Calu3 (cell line): ENCODE measurements at places on chromosomes 3 and 15.

GRCh38 chr3:54791501-54792156 is 136.2 kb downstream of the LRTM1 start:
- DNase-seq = no peak

- DNase-seq = no peak
Observed at GRCh38 chr3:194105292-194105691, 30.7 kb upstream of the HES1 start.

DNA sequence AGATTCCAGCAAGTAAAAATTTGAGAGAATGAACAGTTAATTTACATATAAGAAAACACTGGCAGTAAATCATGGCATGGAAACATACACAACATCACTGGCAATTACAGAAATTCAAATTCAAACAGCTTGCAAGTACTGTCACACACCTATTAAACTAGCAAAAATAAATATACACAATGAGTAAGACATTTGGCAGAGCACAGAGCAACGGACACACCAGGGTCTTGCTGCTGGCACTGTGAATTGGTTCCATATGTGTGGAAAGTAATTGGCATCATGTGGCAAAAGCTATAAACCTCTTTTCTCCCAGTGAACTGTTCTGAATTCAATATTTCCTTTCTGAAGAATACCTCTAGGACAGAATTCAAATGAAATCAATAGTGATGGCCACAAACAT is 78.3 kb downstream of the LRRK1 start:
- no peak for DNase-seq

DNA sequence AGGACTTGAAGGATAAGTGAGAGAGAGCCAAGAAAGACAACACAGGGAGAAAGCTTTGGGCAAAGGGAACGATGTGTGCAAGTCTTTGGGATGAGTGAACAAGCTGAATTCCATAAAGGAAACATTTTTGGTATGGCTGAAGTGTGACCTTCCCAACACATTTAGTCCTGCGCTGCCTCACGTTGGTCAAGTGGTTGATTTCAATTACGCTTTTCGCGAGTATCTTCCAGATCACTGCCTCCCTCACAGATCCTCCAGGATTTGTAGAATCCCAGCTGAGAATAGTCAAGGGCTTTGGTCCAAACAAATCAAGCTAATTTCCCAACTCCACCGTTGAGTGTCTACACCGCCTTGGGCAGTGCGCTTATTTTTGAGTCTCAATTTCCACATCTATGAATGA is 338.4 kb upstream of the ADAMTS9 start:
- DNase-seq = no peak

GRCh38 chr15:31306426-31307269 is 20.0 kb upstream of the KLF13 start:
- no peak for DNase-seq

- no peak for DNase-seq
Observed at GRCh38 chr15:88028024-88028423, 228.5 kb downstream of the NTRK3 start.

DNA sequence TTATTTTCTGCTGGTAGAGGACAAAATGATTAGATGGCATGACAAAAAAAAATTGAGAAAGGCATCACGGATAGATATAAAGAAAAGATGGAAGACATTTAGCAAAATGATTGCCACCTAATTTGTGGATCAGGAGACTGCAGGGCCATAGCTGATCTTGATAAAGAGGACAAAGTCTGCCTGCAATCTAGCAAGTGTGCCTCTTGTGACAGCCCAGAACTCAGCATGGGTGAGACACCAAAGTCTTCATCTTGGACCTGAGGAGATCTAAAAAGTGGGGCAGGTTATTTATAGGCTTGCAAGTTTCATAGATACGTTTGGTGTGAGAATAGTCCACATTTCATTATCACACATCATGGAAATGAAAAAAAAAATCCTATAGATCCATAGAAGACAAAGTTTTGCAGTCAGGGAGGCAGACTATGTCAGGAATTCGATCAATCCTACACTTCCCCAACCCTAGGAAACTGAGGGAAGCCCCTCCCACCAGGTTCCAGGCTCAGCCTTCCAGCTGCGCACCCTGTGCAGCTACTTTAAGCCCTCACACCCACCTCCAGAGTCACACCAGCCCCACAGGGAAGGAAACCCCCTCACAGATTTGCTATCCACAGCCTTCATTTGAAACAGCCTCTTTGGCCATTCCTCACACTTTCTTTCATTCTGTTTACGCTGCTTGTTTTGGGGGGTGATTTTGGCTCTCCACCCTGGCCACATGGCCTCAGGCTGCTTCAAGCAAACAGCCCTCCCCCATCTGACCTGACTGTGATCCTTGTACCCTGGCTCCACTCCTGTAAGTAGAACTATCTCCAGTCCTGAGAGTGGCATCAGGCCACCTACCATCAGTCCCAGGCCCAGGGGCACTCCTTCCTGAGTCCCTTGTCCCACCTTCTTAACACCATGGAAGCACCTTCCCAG is 28.1 kb upstream of the KLHL6 start:
- no peak for DNase-seq

DNA sequence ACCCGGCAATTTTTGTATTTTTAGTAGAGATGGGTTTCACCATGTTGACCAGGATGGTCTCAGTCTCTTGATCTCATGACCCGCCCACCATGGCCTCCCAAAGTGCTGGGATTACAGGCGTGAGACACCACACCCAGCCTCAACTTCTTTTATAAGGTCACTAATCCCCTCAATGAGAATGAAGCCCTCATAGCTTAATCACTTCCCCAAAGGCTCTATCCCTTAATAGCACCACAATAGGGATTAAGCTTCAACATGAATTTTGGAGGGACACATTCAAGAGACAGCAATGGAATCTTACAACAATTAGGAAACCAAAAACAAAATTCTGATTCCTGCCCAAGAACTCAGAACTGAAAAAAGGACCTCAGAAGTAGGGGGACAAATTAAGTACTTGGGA is 126.8 kb downstream of the ATP1B3 start:
- DNase-seq = no peak

DNA sequence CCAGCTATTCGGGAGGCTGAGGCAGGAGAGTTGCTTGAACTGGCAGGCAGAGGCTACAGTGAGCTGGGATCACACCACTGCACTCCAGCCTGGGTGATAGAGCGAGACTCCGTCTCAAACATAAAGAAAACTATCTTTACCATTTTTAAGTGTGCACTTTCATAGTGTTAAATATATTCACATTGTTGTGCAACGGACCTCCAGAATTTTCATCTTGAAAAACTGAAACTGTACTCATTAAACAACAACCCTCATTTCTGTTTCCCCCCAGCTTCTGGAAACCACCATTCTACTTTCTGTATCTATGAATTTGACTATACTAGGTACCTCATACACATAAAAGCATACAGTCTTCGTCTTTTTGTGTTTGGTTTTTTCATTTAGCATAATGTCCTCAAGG is 375.1 kb downstream of the SHQ1 start:
- no peak for DNase-seq

DNA sequence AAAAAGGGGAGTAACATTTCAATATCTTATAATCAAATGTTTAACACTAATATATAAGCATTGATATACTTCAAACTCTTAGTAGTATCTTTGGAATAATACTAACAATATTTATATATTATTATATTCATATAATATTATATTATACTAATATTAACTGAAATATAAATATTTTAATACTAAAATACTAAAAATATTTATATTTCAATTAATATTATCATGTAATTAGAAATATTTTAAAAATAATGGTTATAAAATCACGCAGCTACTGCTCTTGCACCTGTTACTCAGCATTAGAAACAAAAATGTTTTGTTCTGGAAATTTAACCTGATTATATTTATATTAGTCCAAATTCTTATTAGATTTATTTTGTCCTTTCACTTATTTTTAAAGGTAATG is 12.6 kb upstream of the ATP8B4 start:
- DNase-seq = no peak

DNA sequence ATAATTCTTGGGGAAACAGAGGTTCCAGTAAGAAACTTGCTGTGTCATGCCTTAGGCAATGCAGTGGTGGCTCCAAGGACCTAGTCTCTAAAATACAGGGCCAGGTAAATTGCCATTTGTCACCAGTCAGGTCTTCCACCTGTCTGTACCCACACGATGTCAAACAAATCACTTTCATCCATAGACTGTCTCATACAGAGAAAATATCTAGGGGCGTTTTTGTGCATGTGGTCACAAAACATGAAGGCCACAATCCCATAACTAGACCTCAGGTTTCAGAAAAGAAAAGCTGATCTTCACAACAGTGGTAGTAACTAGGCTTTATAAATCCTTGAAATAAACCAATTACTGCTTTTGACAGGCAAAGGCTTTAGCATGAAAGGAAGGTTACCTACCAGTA is 92.3 kb downstream of the SLC9A9 start:
- DNase-seq = no peak

DNA sequence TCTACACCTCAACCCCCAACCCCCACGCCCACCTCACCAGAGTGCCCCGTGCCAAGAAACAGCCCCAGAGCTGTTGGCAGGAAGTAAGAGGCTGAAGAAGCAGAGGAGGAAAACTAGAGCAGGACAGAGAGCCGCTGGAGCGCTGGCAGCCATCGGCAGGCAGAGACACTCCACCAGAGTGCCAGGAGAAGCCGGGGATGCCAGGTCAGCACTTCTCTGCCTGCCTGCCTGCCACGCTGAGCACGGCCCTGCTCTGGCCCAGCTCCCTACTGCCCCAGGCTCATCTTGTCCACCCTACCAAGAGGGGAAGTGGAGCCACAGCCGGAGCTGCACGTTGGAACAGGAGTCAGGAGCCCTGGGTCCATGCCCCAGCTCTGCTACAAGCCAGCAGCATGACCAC is 29.7 kb downstream of the CACNA2D2 start:
- DNase-seq = no peak

GRCh38 chr3:73602170-73602569 is 22.6 kb downstream of the PDZRN3 start:
- no peak for DNase-seq

DNA sequence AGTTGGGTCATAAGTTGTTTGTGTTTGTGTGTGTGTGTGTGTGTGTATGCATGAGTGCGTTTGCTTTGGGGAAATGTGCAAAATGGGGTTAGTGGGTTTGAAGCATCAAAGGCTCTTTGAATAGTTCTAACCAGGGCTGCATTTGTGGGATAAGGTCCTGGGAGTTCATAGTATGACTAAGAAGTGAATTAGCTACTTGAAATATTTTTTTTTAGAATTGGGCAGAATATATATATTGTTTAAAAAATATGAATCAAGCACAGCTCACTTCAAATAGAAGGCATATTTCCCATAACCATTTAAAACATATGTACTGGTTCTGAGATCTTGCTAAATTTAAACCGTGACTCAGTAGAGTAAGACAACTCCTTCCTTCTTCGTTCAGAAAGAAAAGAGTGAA is 43.1 kb downstream of the IGF2BP2 start:
- DNase-seq = no peak

GRCh38 chr3:195266428-195266827 is 4.5 kb downstream of the XXYLT1 start:
- DNase-seq = no peak

DNA sequence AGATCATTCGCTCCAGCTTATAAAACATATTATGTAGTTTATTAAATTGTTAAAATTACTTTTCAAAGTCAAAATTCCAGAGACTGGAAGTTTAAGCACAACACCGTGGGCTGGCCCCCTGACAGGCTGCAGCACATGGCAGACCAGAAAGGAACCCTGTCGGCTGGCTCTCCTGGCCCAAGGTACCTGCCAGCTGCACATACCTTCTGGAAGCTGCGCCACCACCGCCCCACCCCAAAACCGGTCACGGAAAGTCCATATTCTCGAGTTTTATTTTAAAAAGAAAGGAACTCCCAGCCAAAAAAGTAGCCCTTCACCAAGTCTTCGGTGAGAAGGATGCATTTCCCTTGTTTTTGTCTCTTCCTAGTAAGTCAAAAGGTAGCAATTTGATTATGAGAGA is 94.6 kb downstream of the FOXP1 start:
- no peak for DNase-seq

- DNase-seq = peak; percentile 15
Observed at GRCh38 chr3:66053550-66054094, 14.9 kb upstream of the MAGI1 start.

- DNase-seq = no peak
Observed at GRCh38 chr3:35078780-35079179, 560.5 kb upstream of the ARPP21 start.

DNA sequence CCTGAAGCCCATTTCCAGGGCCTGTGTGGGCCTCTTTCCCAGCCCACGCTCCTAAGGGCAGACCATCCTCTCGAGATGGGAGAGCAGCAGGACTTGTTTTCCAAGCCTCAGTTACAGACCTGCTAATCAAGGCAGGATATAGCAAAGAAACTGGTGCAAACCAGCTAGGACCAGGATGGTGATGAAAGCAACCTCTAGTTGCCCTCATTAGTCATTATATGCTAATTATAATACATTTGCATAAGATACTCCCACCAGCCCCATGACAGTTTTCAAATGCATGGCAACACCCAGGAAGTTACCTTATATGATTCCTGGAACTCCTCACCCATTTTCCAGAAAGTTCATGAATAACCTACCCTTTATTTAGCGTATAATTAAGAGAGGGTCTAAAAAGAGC is 34.4 kb upstream of the TRH start:
- no peak for DNase-seq

GRCh38 chr3:12487786-12488185 is 3.5 kb downstream of the TSEN2 start:
- no peak for DNase-seq

DNA sequence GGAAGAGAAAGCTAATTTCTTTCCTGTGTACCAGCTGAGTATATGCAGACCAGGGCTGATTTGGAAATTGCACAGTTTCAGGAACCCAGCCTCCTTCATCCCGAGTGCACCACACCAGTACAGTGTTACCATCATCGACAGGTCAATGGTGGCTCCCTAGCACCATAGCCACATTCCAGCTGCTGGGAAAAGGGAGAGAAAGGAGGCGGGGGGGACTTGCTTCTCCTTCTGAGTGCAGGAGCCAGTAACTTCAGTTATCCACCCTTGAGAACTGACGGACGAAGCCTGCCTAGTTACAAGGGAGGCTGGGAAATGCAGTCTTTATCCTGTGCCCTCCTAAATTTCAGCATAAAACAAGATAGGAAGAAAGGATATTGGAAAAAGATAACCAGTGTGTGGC is 129.7 kb upstream of the PRICKLE2 start:
- no peak for DNase-seq

GRCh38 chr3:146189519-146190173 is 28.7 kb upstream of the PLOD2 start:
- peak; percentile 57 for DNase-seq

- peak; percentile 72 for DNase-seq
Observed at GRCh38 chr15:84598993-84599392, 1.8 kb upstream of the ZSCAN2 start.

GRCh38 chr15:72034351-72034750 is 83.6 kb downstream of the MYO9A start:
- DNase-seq = no peak

DNA sequence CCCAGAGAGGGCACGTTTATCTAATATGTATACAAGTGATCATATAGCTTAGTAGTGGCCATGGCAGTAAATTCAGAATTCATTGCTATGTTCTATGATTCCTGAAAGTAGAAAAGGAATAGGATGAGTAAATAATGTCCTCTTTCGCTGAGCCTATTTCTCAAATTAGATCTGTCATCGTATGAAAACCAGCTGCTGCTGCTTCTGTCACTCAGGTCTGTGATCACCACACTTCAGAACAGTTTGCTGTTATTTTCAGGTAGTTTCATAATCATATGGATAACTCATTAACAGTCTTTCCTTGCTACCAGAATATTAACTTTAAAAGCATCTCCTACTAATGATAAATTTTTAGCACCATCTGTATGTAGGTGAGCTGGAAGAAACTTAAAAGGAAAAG is 289.1 kb upstream of the AZI2 start:
- no peak for DNase-seq

- DNase-seq = no peak
Observed at GRCh38 chr3:175146258-175146657, 287.1 kb downstream of the NAALADL2 start.
